ENCODE measurements at places on chromosomes 4 and X.

GRCh38 chr4:6594826-6595355 is 19.9 kb downstream of the MAN2B2 start:
- no peak for DNase-seq

DNA sequence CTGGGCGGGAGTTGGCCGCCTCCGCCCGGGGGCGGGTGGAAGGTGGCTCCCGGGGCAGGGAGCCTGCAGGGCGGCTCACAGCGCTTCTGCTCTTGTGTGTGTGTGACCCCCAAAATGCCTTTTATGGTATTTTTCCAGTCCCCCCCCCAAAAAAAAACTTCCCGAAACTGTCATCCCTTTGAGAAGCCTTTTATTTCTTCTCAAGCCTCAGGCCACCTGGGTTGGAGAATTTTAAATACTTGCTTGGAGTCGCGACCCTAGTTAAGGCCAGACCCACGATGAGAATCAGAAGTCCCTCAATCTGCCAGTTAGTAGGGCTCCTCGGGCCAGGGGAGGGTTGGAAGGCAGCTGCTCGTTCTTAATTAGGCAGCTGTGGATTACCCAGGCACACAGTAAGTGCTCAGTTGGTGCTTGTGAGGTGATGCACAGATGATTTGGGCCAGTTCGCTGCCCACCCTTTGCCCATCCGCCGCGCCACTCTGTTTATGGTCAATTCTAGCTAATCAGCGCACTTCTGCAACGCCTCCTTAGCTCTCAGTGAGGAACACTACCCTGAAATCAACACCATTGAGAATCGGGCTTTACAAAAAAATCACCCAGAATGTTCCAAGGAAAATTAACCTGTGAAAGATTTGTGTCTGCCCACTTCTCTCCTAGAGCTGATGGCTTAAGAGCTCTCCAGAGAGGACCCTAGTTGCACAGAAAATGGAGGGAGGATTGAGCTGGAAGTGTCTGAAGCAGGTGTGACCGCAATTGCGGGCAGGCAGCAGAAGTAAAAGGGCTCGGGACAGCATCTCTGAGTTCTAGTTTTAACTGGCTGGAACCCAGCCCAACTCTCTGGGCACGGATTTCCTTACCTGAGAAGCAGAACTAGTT is 648 bp upstream of the SCD5 start:
- no peak for DNase-seq

GRCh38 chr4:85722807-85723206 is 247.9 kb downstream of the ARHGAP24 start:
- DNase-seq: no peak

DNA sequence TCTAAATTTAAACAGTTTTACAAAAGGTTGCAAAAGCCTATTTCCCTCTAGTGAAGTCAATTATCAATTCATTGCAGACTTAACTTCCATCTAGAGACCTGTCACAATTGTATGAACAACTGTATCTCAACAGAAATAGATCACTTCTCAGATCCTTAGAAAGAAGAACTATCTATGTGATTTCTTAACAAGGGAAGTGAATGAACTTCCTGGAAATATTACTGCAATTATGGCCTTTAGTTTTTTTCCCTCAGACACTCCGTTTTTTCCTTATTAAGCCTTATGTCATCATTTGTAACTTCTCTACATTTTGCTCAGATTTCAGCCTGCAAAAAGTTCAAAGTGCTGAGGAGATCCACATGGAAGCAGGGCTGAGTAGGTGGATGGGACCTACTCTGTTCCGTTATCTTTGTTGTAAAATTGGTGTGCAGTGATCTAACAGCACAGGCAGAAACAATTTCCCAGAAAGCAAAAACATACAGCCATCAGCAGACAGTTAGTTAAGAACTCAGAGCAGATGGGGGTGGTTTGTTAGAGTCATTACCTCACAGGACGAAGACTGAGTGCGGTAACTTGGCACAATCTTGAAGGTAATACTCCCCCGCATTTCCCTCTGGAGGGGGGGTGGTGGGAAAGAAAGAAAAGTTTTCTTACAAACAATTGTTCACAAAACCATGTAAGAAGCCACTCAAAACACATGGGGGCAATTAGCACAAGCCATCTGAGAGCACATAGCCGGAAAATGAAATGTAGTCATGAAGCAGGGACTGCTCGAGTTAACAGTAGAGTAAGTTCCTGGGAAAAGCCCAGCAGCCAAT is 112.3 kb downstream of the NYX start:
- DNase-seq: no peak

DNA sequence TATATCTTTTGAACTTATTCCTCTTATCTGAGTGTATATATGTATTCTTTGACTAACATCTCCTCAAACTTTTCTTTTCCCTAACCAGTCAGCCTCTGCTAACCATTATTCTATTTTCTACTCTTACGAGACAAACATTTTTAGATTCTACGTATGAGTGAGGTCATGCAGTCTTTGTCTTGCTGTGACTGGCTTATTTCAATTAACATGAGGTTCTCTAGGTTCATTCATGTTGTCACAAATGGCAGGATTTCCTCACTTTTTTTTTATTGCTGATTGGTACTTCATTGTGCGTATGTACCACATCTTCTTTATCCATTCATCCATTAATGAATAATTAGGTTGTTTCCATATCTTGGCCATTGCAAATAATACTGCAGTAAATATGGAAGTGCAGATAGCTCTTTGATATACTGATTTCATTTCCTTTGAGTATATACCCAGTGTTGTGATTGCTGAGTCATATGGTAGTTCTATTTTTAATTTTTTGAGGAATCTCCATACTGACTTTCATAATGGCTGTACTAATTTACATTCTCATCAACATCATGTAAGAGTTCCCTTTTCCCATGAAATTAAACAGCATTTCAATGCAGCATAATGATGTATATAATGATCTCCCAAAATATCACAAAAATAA is 80.1 kb downstream of the HS3ST1 start:
- no peak for DNase-seq

DNA sequence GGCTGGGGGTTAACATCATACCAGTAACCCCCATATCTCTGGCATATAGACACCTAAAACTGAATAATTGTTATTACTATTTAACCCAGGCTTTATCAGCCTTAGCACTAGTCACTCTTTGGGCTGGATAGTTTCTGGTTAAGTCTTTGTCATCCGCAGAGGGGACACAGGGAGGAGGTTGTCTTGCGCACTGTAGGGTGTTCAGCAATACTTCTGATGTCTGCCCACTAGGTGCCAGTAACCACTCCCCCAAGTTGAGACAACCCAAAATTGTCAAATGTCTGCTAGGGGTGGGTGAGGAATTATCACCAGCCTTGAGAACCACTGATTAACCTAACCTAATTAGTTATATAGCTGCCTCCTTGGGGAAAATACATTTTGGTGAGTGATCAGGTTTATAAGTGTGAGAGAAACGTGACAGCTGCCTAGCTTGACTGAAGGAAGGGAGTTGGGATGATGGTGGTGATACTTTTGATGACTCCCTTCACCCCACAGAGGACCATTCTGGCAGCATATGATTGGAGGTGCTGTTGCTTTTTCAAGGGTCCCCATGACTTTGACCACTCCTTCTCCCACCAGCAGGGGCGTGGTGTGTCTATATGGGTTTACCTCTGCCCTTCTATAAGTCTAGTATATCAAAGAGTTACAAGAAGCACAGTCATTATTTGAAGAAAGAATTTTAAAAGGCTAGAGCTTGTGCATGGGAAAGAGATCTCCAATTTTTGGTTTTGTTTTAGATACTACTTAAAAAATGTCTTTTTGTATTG is 140.9 kb downstream of the STIM2 start:
- DNase-seq: no peak

DNA sequence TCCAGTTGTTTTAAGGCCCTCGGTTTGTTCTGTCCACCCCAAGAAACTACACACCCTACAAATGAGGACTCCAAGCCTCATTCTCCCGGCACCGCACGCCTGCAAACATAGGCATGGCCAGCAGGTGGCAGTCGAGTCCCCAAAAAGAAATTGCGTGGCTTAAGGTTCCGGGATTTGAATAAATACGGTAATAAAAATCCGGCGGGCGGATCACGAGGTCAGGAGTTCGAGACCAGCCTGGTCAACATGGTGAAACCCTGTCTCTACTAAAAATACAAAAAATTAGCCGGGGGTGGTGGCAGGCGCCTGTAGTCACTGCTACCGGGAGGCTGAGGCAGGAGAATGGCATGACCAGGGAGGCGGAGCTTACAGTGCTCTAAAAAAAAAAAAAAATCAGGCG is 21.8 kb upstream of the CSF2RA start:
- DNase-seq: peak; percentile 65

DNA sequence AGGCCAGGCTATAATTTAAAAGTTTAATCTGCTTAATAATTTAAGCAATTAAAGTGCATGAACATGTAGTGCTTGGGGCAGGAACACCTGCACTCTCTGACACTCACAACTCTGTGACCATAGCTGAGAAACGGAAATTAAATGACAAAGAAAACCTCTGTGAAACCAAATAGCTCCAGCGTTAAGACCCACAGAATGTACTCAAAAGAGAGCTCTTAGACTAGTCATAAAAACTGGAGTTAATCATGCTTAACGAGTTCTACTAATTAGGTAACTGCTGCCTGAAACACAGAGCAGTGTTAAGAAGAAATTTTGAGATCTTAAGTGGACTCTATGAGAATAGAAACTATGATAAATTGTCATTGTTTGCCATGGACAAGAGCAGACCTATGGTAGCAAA is 174.4 kb upstream of the SPIN4 start:
- no peak for DNase-seq

GRCh38 chr4:108483650-108484049 is 136.7 kb upstream of the RPL34 start:
- DNase-seq: no peak

- peak; percentile 61 for DNase-seq
Measured at GRCh38 chr4:113584407-113585150, 177.0 kb downstream of the CAMK2D start.

- DNase-seq: no peak
Measured at GRCh38 chrX:106649523-106650428, 38.0 kb downstream of the RADX start.

DNA sequence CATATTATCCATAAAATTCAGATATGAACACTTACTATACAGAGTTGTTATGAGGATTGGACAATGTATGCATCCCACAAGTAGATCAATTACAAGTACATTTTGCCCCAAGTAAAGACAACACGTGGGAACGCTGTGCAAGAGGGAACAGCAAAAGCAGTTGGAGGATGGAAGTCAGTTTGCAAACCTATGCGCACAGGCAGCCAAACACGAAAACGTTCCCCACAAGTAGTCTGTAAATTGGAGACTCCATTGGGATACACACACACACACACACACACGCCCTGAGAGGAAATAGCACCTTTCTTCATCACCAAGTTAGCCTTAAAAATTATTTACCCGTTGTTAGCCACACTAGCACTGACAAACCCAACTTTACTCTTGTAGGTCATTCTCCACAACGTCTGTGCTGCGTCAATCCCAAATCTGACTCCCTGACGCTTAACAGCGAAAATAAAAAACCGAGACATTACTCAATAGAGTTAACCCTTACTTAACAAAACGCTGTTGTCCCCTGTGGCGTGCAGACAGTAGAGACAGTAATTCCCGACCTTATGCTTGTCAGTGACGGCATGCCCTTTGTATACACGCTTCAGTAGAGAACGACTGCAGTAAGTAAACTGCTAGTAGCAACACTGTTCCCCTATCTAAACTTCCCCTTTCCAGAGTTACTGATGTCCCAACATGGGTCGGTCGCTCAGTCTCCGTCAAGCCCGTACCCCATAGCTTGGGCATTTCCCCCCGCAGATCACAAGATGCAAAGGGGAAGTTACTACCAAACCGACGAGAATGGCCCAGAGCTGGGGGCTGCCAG is 730 bp downstream of the MANBA start:
- DNase-seq: peak; percentile 46

- DNase-seq: no peak
Measured at GRCh38 chr4:145799223-145799622, 119.3 kb downstream of the C4orf51 start.

DNA sequence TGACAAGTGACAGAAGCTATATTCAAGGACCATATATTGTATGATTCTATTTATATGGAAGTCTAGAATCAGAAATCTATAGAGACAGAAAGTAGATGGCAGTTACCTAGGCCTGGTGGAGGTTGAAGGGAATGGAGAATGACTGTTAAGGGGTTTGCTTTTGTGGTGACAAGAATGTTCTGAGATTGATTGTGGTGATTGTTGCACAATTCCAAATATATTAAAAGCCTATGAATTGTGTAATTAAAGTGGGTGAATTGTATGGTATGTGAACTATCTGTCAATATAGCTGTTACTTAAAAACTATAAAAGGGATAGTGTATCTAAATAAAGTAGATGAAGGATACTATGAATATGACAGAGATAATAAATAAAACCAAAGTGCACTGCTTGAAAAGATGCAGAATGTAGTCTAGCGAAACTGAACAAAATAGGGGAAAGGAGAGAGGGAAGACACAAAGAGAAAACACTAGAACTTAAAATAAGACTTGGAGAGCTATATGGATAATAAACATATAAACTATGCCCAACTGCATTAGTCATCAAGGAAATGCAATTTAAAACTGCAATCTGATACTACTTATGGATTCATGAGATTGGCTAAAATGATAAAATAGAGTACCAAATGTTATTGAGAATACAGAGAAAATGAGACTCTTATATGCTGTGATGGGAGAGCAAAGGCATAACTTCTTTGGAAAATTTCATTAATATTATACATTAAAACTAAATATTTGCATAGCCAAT is 82.1 kb upstream of the BANK1 start:
- DNase-seq: no peak

GRCh38 chr4:128847082-128847724 is 37.7 kb downstream of the JADE1 start:
- no peak for DNase-seq

GRCh38 chr4:2193326-2193725 is 48.6 kb downstream of the HAUS3 start:
- DNase-seq: no peak

GRCh38 chrX:3393581-3394111 is 47.2 kb upstream of the MXRA5 start:
- no peak for DNase-seq

DNA sequence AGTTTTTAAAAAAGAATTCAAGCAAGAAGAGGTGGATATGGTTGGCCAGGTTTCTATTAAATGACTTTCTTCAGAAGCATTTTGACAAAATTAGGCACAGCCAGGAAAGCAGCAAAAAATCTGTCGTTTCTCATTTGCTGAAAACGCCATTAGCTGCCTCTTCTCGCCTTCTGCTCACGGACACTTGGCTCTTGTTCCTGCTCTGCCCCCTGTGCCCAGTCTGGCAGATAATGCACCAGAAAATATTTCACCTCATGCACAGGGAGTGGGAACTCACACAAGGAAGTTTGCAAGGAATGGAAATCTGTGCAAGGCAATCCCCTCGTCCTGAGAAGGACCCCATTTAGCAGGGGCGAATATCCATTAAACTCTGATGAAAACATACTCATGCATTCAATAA is 260.0 kb downstream of the PACRGL start:
- DNase-seq: no peak

GRCh38 chrX:10628906-10629305 is 8.5 kb upstream of the MID1 start:
- no peak for DNase-seq

- DNase-seq: no peak
Measured at GRCh38 chrX:134676436-134676835, 18.2 kb upstream of the PLAC1 start.

- no peak for DNase-seq
Measured at GRCh38 chr4:102355748-102356147, 10.5 kb upstream of the SLC39A8 start.

- no peak for DNase-seq
Measured at GRCh38 chrX:17456526-17456925, 81.5 kb downstream of the NHS start.

- DNase-seq: no peak
Measured at GRCh38 chr4:7425124-7425523, 9.6 kb downstream of the PSAPL1 start.

Data from heart left ventricle (tissue), 16 donors.